ENCODE measurements at places on chromosomes 11 and 22.
A peak's percentile ranks its signal among the peaks of the same experiment; 100 is the strongest.

- no peak for DNase-seq
Measured at GRCh38 chr11:100667449-100667848, 19.6 kb upstream of the ARHGAP42 start.

DNA sequence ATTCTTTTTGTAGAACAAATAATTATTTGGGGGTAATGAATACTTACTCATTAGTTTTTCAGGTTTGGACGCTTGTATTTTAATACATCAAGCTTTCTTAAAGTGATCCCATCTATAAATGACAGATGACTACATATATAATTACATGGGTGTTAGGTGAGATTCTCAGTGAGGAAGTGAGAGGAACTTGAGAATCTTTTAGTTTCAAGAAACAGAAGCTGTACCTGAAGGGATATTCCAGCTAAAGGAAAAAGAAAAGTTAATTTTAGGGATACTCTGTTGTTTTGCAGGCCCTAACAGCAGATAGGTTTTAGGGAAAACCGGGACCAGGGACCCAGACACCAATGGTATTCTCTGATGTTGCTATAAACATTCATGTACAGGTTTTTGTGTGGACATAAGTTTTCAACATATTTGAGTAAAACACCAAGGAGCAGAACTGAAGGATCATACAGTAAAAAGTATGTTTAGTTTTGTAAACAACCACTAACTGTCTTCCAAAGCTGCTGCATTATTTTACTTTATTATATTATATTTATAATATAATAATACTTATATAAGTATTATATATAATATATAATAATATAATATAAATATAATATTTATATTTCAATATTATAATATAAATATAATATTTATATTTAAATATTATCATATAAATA is 24.1 kb upstream of the PHOX2A start:
- DNase-seq = no peak

DNA sequence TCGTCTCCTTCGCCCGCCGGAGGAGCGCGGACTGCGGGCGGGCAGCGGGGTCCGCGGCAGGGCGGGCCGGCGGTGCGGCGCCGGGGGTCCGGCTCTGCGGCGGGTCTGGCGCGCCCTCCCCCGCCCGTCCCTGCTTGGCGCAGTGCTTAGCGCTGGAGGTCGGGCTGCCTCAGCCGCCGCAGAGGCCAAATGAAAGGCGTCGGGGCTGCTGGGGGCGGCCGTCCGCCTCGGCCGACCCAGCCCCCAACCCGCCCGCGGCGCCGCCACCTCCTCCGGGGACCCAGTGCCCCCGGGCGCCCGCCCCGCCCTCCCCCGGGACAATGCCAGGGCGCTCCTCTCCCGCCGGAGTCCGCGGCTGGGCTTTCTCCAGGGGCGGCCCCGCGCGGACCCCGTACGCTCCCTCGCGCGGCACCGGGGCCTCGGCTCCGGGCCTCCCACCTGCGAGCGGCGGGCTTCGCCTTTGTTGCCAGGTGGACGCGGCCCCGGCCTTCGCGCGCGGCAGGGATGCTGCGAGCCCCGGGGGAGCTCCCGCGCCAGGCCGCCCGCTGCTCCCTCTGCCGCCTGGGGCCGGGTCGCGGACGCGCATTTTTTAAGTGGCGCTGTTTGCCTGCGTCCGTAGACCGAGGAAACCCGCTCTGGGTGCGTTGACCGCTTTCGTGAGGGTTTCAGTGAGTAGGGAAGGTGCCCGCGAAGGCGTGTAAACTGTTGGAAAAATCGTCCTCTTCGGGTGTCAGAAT is 583 bp downstream of the APLP2 start:
- DNase-seq = peak; percentile 70

DNA sequence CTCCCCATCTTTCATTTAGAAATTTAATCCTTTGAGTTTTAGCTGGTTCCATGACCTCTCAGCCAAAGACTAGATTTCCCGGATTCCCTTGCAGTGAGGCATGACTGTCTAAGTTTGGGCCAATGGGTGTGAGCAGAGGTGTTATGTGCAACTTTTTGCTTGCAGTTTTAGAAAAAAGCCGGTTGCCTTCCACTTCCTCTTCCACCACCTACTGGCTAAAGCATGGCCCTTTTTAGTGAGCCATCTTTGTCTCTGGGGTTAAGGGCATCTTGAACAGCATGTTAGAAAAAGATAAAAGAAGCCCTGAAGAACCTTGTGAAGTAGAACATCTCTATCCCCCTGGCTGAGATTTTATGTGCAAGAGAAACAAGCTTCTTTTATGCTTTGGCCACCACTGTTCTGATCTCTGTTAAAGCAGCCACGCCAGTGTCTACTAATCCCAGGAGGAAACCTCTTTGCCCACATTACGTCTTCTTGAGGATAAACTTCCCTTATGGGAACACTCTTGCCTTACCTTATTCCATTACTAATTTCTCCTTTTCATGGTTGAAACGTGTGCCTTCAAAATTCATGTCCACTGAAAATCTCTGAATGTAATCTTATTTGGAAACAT is 279.9 kb downstream of the TENM4 start:
- no peak for DNase-seq

GRCh38 chr11:2991452-2992233 is 486 bp downstream of the NAP1L4 start:
- no peak for DNase-seq

GRCh38 chr11:125724125-125724524 is 22.0 kb upstream of the PATE1 start:
- DNase-seq = no peak

All from activated T-cell treated with anti-CD3 and anti-CD28 coated beads, Interleukin-2, amount 50 U/mL, for 24 hours (primary cell).